ENCODE measurements at places on chromosomes 1 and 21.

- DNase-seq, result no peak
Measured at GRCh38 chr1:26983863-26984262, 9.6 kb upstream of the TRNP1 start.

- no peak for DNase-seq
Measured at GRCh38 chr1:78715181-78715661, 65.6 kb downstream of the IFI44 start.

- DNase-seq, result no peak
Measured at GRCh38 chr1:204041232-204041767, 31.6 kb upstream of the SOX13 start.

GRCh38 chr1:18261891-18262290, 154.3 kb downstream of the IGSF21 start:
- no peak for DNase-seq

DNA sequence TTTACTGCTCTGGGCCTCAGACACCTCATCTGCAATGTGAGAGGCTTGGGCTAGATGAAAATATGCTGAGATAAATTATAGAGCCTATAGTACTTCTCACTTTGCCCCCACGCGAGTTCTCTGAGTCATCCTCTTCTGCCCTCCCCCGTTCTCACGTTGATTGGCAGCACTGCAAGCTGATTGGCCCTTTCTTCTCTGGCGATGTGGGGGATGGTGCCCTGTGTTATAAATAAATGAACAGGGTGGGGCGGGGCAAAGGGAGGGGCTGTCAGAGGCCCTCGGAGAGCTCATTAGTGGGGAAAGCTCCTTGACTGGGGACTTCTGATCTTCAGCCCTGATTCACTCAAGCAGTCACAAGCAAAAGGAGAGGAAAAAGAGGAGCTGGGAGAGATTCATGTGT, 64.3 kb upstream of the ZC3H12A start:
- DNase-seq, result no peak
